Activated T-cell treated with anti-CD3 and anti-CD28 coated beads, Interleukin-2, amount 50 U/mL, for 24 hours (primary cell): ENCODE measurements at places on chromosomes 2 and 18.

- DNase-seq, result no peak
Observed at GRCh38 chr2:233210843-233211547, 40.5 kb upstream of the ATG16L1 start.

GRCh38 chr2:101710471-101711318 is 13.2 kb downstream of the MAP4K4 start:
- DNase-seq, result no peak

DNA sequence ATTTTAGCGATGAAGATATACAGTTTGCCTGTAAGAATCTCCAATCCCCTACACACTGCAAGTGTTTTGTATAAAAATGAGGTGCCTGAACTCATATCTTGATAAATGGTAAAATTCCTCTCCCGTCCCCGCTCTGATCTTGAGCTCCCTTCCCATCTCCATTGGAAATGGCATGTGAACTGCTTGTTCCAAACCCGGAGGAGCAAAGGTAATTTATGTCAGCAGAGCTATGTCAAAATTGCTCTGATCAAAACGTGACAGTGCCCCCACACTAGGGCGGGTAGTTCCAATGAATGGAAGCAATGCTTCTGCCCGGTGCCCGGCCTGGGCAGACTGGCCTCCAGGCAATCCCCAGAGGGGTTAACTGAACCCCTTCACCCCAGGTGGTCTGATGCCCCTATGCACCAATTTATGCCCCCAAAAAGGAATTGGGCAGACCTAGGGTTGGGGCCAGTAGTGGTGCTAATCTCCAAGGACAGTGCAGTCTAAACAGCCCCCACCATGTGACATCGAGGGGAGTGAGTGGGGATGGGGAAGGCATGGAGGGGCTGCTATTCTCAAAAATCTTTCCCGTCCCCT is 3.6 kb upstream of the GMPPA start:
- no peak for DNase-seq

GRCh38 chr2:163658556-163658955 is 77.3 kb downstream of the FIGN start:
- no peak for DNase-seq

DNA sequence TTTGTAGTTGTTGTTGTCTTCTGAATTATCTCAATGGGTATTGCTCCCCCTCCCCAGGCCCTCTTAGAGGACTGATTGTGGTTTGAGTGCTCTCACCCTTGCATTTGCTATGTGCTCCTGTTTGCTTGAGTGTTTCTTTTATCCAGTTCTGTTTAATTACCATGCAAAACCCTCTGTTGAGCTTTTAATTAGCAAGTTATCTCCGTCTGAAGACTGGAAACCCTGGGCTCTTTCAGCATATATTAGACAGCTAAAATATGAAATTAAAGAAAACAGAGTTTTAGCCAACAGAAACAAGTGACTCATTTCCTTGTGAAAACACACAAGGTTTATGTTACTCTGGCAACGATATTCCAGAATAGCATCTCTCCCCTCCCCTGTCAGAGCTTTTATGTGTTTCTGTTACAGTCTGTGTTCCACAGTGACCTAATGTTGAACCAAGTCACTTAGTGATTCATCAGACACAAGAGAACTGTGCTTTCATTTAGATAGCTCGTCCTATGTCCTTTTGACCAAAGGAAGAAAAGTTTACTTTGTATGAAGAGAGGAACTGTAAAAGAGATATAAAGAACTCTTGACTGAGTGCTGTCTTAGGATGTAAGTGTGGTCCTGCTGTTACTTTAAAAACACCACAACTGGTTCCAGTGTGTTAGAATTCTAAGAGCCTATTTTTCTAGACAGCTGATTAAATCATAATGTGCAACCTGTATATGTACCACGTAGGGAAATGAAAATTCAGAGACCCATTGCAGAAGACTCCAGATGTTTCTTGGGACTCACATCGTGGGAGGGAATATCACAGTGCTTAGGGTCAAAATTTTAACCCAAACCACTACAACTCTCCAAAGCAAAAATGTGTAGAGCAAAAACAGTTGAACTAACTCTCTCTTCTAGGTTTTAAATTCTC is 172.8 kb upstream of the RBMS1 start:
- DNase-seq, result no peak
